ENCODE measurements at places on chromosomes 11 and 22.

DNA sequence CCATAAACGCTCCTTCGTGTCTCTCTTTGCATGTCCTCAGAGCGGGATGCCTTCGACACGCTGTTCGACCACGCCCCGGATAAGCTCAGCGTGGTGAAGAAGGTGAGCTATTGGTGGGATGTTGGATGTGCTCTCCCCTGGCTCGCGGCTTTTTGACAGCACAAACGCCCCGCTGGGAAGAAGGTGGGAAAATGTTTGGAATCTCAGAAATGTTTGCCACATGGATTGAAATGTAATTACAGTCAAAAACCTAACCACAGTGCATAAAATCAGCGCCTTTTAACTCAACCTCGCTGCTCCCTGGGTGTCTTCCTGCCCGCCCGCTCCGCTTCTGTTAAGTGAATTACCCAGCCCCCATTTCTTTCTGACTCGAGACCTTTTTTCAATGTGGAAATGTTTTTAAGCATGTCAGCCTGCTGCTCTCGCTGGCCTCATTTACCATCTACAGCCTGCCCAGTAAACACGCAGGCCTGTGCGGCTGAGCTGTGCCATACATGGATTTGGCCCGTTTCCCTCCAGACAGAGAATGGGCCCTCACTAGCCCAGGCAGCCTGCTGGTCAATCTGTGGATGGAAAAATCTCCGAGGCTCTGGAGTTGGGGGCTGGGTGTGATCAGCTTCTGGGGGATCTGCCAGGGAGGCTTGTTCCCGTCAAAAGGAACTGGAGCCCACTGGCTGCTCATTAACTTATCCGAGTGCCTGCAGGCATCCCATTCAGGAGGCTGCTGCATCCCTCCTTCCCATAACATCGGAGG is 32.7 kb upstream of the PARVG start:
- no peak for DNase-seq

DNA sequence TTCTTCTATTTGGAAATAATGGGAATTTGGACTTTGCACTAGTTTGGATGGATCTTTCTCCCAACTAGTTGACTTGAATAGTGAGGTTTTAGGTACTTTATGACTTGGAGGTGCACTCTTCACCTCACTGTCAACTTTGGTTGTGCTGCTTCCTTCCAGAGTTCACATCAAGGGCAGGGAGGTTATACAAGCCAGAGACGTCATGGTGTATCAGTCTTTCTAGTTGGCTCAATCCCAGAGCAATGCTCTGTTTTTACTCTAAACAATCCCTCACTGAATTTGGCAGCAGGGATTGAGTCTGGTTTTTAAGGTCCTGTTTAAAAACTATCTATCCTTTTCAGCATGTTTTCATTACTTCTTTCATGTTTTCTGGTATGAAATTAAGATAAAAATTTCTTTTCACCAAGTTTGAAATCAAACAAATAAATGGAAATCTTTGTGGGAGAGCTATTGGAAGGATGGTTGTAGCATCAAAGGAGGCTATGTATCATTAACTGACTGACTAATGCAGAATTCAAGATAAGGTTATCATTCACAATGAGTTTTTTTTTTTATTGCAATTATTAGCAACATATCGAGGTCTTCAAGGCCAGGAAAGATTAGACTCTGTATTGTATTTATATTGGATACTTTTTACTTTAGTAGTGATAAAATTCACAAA is 28.0 kb upstream of the ZBED5 start:
- no peak for DNase-seq

- no peak for DNase-seq
These were observed 163.8 kb downstream of the CHST1 start for GRCh38 chr11:45501392-45502225.

GRCh38 chr11:96215110-96215782 is 127.7 kb downstream of the MAML2 start:
- DNase-seq: no peak

DNA sequence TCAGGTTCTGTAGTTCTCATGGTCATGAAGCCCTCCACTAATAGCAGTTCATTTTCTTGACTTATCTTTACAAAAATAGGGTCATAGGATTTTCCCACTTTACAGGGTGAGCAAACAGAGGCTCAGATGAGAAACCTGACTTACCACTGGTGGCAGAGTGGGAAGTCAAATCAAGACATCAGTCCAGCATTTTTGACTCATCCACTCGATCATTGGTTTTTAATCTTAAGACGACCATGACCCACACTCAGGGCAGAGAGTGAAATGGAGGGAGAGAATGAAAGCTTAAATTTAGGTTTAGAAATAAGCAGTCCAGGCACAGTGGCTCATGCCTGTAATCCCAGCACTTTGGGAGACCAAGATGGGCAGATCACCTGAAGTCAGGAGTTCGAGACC is 42.1 kb downstream of the RTL6 start:
- no peak for DNase-seq

DNA sequence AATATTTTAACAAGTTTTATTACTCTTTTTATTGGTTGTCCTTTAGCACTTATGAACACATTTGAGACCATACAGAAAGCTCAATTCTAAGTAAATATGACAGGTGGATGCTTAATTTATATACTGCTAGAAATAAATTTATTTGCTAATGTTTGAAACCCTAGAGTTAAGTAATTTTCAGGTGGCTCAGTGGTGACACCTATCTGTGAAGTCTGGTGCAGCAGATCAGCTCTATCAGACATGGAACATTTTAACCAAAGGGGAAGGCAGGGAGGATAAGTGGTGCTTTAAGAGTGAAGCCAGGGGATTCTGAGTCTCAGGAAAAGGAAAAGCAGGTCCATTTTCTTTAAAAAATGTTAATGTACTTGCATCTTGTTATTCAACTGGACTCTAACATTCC is 175.8 kb downstream of the DSCAML1 start:
- DNase-seq: no peak

DNA sequence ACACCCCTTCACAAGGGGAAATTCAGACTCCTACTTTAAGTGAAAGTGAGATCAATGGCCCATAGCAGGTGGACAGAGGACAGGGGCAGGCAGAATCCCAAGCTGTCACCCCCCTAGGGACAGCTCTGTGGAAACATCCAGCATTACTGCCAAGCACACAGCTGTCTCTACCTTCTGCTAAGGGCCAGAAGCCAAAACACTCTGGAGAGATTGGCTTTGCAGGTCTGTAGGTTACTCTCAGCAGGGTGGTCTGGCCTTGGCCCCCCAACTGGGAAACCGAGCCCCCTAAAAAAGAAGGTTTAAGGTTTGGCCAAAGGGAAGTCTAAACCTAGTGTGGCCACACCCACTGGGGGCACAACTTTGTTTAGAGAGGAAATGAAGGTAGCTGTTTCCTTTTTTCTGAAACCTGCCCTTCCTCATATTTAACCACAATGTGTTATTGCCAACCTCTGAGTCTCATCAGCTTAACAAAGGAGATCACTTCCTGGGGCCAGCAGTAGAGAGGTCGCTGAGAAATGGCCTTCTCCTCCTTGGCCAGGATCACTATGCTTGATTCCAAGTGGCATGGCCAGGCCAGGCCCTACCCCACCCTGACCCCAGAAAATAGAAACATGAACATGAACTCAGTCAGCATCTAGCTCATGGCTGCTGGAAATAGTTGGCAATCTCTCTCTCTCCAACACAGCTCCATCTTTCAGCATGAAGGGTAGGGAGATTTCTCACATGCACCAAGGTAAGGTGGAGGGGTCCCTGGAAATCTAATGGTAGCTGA is 25.9 kb upstream of the SCARF2 start:
- no peak for DNase-seq

DNA sequence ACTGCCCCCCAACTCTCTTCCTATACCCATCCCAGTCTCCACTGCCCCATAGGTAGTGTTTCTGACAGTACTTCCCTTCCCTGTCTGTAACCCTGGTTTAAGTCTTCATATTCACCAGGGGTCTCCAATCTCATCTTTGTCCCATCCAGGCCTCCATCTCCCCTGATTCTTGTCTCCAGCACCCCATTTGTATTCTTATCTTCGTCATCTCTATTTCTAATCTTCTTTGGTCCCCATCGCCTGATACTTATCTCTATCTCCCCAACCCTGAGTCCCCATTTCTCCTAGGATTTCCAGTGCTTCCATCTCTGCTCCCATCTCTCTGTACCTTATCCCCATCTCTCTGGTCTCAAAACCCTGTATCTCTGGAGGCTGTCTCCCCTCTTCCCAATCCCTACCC is 1.8 kb downstream of the PHOX2A start:
- no peak for DNase-seq
